NCI-H510A (cell line): ENCODE measurements at places on chromosomes 4 and X.

DNA sequence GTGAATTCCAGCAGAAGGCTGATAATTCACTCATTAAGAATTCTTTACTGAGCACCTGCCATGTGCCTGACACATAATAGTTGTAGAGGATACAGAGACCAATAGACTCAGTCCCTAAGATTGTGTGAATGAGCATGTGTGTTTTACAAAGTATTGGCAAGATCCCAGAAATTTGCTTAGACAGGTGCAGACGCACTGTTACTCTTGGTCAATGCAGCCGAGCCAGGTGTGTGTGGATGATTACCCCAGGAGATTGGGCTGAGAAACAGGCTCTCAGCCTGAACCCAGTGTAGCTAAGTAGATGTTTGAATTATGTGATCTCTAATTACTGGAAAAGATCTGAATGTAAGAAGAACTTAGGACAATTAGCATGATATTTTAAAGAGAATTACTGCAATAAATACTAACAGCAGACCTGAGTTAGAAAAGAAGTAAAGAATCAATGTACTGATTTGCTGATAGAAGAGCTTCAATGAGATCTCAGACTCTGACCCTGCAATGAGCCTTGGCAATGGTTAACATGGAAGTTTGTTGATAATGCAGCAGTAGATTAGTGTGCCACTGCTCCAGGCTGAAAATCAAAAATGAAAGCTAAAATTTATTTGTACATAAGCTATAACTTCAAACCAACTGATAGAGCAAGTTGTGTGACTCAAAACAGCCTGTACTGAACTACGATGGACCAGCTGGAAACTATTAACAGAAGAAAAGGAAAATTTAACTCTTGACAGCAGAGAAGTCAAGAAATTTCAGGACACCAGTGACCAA lies 32.2 kb upstream of the NDST4 start:
- peak; percentile 15 for DNase-seq

GRCh38 chr4:15894921-15895916 lies 43.3 kb downstream of the FGFBP1 start:
- no peak for DNase-seq

DNA sequence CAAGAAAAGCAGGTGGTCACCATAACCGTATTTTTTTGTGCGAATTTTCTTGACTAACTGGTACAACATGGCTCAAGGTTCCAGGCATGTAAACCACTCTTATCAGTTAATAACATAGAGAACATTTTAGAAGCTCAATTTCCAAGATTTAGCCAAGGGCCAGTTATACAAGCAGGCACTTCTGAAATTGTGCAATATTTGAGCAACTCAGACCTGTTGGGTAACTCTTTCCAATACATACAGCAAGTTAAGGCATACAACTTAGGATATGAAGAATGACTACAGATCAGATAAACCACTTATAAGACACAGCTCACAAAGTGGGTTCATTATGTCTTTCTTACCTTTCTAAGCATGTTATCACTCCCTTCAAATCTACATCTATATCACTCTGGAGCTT lies 43.9 kb downstream of the ZNF280C start:
- no peak for DNase-seq

- no peak for DNase-seq
Measured at GRCh38 chrX:13511241-13511943, 58.0 kb upstream of the EGFL6 start.

DNA sequence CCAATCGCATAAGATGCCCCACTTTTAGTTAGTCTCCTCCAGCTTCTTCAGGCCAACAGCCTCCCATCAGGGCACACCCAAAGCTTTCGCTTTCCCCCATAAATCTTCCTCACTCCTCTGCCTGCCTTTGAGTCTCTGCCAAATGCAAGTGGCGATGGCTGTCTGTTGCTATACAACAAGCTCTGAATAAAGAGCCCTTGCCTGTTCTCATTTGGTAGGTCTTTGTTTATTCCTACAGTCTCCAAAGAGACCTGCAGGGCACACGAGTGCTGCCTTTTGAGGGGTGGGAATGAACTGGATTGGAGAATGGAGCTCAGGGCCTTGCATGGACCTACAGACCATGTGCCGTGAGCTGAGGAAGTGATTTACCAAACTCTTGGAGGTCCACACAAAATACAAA lies 52.2 kb upstream of the SOD3 start:
- no peak for DNase-seq

- no peak for DNase-seq
Measured at GRCh38 chrX:136112286-136112685, 35.0 kb upstream of the FHL1 start.

- DNase-seq, result no peak
Measured at GRCh38 chr4:122475233-122475632, 18.7 kb upstream of the IL2 start.

DNA sequence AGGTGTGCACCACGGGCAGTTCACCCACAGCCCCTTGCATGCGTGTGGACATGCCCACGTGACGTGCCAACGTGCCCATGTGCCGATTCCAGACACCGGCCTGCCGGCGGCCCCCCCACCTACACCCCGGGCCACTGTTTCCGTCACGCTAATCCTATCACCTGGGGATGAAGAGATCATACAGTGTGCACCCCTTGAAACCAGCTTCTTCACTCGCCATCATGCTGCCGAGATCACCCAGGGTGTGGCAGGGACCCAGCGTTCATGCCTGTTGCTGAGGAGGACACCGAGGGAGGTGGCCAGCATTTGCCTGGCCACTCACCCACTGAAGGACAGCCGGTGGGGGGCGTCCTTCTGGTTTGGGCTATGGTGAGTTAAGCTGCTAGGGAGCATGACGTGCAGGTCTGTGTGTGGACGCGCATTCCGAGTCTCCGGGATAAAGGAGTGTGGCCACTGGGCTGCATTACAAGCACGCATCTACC lies 14.1 kb downstream of the CTBP1 start:
- DNase-seq, result no peak

DNA sequence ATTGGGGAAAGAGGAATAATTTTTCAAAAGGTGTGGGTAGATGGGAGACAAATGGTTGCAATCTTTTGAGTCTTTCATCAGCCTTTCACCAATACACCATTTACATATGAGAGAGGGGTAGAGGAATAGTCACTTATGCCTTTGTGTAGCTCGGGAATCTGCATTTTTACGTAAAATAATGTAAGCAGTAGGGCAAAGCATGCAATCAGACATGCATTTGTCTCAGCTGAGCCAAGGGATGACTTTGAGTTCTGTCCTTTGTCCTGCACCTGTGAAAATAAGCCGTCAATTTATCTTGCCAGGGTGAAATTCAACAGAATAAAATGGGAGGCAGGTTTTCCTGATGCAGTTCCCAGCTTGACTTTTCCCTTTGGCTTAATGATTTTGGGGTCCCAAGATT lies 1473.4 kb upstream of the TENM3 start:
- DNase-seq, result no peak

DNA sequence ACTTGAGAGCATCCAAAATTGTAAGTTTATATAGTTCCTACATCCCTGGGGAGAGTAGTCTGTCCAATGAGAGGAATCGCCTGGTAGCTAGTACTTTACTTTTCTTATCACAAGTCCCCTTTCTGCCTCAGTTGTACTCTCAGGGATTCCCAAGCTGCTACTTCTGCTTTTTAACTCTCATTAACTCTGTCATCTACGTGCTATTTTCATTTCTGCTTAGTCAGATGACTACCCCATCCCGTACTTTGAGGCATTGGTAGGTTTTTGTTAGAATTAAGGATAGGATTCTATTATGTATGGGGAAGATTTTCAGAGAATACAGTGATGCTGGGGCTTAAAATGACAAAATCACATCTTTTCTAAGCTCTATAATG lies 24.7 kb downstream of the RBPJ start:
- DNase-seq, result no peak

DNA sequence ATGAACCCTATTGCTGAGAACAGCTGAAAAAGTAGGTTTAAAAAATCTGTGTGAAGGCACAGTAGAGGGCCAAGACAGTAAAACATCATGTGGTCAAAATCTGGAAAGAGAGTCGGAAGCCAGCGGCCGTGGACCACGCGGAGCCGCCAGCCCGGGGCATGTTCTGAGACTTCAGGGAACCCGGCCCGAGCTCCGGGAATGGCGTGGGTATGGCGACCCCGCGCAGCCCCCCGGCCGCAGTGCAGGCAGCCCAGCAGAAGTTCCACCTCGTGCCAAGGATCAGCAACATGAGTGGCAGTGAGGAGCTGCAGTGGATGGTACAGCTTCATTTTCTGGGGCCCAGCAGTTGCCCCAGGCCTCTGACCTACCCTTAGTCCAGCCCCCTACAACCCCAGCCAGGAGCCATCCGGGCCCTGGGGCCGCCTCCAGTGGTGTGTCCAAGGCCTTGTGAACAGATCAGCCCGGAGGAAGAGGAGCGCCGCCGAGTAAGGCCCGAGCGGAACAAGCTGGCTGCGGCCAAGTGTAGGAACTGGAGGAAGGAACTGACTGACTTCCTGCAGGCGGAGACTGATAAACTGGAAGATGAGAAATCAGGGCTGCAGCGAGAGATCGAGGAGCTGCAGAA lies 94.2 kb downstream of the LARP1B start:
- DNase-seq, result no peak
